ENCODE measurements at places on chromosomes 5 and 9. TPM values are rescaled to one million over a fixed set of nuclear protein-coding genes. Genes with fewer than 3 reads are reported as not detected.
A peak's percentile ranks its signal among the peaks of the same experiment; 100 is the strongest.

Gene GHR
- total RNA-seq = 10.9 TPM

Gene ADGRD2
- total RNA-seq = not detected

Gene NIM1K
- 1.5 TPM for total RNA-seq

Gene GFI1B
- total RNA-seq = not detected

Gene OR13F1
- total RNA-seq = not detected

Gene C9orf153
- 1.3 TPM for total RNA-seq

Gene ECM2
- total RNA-seq = 54.6 TPM

Gene FXN
- total RNA-seq = 7.3 TPM

GRCh38 chr9:114588210-114588609, 641 bp downstream of the ATP6V1G1 start:
- H3K27me3 ChIP-seq = no peaks in the 10 kb centered on the region
- no peaks in the 10 kb centered on the region for H3K36me3 ChIP-seq
- peak overlapping the region; percentile 63 for H3K4me3 ChIP-seq
- no peak overlapping the region for H3K27ac ChIP-seq

DNA sequence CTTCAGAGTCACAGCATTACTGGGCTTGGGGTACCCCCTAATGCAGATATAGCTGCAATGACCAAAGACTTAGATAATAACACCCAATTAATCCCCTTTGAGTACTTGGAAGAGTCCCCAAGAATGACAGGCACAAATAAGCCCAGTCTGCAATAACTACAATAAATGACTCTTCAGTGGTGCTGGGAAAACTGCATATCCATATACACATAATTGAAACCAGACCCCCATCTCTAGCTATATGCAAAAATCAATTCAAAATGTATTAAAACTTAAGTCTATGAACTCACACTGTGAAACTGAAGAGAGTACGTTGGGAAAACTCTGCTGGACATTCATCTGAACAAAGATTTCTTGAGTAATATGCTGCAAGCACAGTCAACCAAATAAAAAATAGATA, 422.5 kb downstream of the CDH18 start:
- no peak overlapping the region for H3K4me3 ChIP-seq
- H3K27ac ChIP-seq = no peak overlapping the region
- no peaks in the 10 kb centered on the region for H3K36me3 ChIP-seq
- no peaks in the 10 kb centered on the region for H3K4me1 ChIP-seq
- no peaks in the 10 kb centered on the region for H3K27me3 ChIP-seq

DNA sequence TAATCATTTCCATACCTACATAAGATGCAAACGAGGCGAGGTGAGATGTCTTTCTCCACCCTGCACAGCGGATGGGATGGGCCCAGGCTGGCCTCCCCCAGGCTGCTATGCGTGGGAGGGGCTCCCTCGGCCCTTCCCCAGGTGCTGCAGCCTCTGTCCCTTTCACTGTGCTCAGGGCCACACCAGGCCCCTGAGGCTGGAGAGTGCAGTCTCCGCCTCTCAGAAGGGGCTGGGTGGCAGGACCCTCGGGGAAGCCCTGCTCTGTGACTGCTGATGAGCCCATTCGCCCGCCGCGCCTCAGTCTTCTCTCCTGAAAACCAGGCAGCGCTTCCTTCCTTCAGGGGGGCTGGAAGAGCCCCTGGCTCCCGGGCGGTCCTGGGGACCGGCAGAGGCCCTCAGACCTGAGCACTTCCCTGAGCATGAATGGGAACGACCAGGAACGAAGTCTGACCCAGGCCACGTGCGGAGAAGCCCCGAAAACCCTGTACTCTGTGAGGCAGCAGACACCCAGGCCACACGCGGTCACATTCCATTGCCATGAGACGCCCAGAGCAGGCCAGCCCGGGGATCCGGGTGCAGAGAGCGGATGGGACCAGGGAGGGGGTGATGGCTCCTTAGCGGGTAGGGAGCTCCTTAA, 21.9 kb upstream of the NOTCH1 start:
- no peaks in the 10 kb centered on the region for H3K27me3 ChIP-seq
- no peaks in the 10 kb centered on the region for H3K4me1 ChIP-seq
- no peak overlapping the region for H3K4me3 ChIP-seq
- peak; percentile 90 for DNase-seq

DNA sequence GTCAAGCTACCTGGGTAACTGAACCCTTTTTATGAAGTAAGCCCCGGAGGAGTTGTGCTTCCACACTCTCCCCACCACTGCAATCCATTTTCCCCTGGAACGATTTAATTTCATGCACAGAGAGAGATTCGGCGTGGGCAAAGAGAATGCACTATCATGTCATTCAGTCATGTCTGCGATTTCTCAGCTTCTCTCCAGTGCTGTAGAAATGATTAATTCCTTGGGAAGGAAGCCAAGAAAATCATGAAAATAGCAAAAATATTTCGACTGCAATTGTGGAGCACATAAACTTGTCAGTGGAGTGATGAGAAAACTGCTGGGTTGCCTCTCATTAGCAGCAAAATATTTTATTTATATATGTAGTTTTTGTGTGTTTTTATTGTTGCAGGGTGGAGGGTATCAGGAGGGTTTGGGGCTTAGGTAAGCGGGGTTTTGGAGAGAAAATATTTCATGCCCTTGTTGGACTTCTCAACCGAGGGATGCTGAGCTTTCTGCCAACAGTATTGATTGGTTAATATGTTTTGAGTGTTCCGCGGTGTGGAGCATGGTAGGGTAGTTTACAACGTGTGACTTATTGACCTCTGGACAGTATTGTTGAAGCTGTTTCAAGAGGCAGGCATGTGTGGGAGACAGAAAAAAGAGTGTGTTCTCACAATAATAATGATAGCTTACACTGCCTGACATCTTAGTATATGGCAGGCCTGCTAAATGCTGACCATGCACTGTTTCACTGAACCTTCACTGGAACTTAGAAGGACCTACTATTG, 69.3 kb downstream of the SGCD start:
- DNase-seq = no peak
- no peak overlapping the region for H3K4me3 ChIP-seq
- H3K36me3 ChIP-seq = no peaks in the 10 kb centered on the region
- no peaks in the 10 kb centered on the region for H3K27me3 ChIP-seq
- peaks cover 12% of the 10 kb centered on the region for H3K4me1 ChIP-seq

GRCh38 chr9:108185613-108186012, 670.2 kb downstream of the ACTL7B start:
- no peak overlapping the region for H3K27ac ChIP-seq
- no peak overlapping the region for H3K4me3 ChIP-seq
- H3K27me3 ChIP-seq = no peaks in the 10 kb centered on the region

DNA sequence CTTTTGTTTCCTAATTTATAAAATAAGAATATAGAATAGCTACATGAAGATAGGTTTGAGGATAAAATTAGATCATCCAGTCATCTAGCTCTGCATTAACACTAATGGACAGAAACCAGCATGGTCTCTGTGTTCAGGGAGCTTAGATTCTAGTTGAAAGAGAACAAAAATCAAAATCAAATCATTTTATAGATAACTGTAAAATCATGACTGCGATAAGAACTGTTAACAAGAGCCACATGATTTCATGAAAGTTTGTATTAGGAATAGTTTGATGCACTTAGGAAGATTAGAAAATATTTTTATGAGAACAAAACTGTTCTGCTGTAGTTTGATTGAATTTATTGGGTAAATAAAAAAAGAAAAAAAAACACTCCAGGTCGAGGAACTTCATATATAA, 1074.7 kb downstream of the MAT2B start:
- no peak overlapping the region for H3K27ac ChIP-seq
- no peak for DNase-seq
- H3K4me1 ChIP-seq = no peaks in the 10 kb centered on the region

GRCh38 chr9:99822109-99822805, 572 bp downstream of the NR4A3 start:
- H3K27ac ChIP-seq = peak overlapping the region; percentile 78
- no peaks in the 10 kb centered on the region for H3K36me3 ChIP-seq
- peak; percentile 83 for DNase-seq
- peak overlapping the region; percentile 49 for H3K4me3 ChIP-seq

DNA sequence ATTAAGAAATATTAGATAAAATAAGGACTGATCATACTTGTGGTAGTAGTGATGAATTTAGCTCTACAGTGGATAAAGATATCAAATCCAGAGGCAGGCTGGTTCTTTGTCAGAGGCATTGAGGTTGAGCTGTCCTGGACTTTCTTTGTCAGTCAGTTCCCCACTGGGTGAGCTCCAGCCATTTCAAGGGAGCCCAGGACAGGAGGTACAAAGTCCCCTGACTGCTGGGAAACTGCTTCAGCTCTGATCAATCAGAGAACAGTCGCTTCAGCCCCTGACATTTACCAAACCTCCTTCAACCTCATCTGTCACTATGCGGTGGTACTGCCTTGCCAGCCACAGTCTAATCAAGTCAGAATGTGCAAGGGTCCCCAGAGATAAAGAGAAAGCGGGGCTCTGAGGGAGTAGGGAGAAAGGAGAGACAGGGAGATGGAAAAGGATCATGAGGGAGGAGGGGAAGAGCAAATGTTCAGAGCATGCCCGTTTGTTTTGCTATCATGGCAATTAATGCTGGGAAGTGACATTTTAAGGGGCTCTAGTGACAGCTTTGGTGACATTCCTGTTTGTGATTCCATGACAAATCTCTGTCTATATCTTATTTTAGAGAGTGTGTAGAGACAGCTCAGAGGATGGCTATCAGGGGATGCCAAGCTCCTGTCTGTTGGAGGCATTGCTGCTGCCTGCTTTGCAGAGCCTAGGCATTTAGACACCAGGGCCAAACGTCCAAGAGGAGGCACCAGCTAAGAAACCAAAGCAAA, 223.2 kb downstream of the ASTN2 start:
- no peaks in the 10 kb centered on the region for H3K27me3 ChIP-seq
- H3K4me3 ChIP-seq = no peak overlapping the region
- no peak overlapping the region for H3K27ac ChIP-seq
- H3K4me1 ChIP-seq = no peaks in the 10 kb centered on the region
- no peaks in the 10 kb centered on the region for H3K36me3 ChIP-seq

DNA sequence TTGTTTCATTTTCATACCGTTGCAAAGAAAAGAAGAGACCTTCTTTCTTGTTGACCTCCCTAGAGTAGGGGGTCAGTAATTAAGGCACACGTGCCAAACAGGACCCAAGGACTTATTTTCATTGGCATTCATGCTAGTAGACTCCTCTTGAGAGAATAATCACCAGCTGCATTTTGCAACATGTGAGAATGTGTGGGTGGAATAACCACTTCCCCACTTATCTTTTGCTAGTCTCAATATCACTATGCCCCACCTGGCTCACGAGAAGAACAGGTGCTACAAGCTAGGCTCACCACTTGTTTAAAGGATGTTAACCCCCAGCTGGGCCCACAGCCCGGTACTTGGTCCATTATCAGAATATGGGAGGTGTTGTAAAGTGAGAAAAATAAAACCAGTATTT, 460.7 kb upstream of the MEF2C start:
- no peaks in the 10 kb centered on the region for H3K27me3 ChIP-seq
- no peak for DNase-seq
- H3K4me1 ChIP-seq = no peaks in the 10 kb centered on the region
- no peak overlapping the region for H3K27ac ChIP-seq
- no peak overlapping the region for H3K4me3 ChIP-seq

DNA sequence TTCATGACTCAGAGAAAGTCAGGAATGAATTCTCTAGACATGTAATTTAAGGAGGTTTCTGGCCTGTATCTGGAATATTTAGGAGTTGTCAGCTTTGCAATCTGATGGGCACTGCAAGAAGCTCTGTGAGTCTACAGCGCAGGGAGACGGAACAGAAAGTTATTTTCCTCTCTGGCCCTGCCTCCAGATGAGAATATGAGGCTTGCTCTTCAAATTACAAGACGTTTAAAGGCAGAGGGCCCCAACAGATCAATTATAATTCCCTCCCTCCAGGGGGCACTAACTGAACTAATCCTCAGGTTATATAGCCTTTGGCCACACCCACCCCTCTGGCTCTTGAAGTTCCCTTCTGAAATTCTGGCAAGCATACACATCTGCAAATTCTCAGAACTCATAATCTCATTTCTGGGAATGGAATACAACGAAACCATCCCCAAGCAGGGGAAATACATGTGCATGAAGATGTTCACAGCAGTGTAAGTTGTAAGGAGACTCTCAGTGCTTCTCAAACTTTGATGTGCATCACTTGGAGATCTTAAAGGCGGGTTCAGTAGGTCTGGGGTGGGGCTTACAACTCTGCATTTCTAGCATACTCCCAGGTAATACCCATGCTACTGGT, 307.6 kb downstream of the CWC27 start:
- H3K4me1 ChIP-seq = no peaks in the 10 kb centered on the region
- H3K4me3 ChIP-seq = no peak overlapping the region
- no peak overlapping the region for H3K27ac ChIP-seq
- H3K36me3 ChIP-seq = no peaks in the 10 kb centered on the region
- H3K27me3 ChIP-seq = no peaks in the 10 kb centered on the region

DNA sequence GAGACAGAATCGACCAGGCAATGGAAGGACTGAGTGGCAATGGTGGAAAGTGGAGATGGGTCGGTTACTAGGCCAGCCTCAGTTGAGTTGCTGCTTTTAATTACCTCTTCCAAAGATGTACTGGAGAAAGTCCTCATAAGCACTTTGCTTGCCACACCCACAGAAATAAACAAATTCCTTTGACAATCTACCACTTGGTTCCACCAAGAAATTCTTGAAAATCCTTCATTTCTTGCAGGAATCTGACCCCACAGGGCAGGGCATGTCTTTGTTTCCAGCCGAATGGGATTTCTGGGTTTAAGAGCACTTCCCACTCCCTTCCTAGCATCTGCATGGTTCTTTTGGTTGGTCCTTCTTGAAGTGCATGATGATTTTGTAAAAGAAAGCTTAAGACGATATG, 54.5 kb downstream of the ADAMTS12 start:
- no peaks in the 10 kb centered on the region for H3K27me3 ChIP-seq
- no peak overlapping the region for H3K4me3 ChIP-seq
- H3K27ac ChIP-seq = no peak overlapping the region
- H3K36me3 ChIP-seq = no peaks in the 10 kb centered on the region

- H3K4me1 ChIP-seq = no peaks in the 10 kb centered on the region
- H3K27me3 ChIP-seq = no peaks in the 10 kb centered on the region
- H3K36me3 ChIP-seq = no peaks in the 10 kb centered on the region
- no peak for DNase-seq
- H3K4me3 ChIP-seq = no peak overlapping the region
- H3K27ac ChIP-seq = no peak overlapping the region
These were observed 42.2 kb upstream of the ADAMTS2 start for GRCh38 chr5:179387151-179388110.

DNA sequence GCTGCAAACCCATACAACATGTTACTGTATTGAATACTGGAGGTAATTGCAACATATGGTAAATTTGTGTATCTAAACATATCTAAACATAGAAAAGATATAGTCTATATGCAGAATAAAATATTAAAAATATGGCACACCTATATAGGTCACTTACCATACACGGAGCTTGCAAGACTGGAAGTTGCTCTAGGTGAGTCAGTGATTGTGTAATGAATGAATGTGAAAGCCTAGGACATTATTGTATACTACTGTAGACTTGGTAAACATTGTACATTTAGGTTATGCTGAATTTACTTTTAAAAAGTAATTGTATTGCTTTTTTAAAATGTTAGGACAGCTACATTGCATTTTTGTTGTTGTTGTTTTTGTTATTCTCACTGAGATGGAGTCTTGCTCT, 968.8 kb downstream of the TLE1 start:
- H3K4me1 ChIP-seq = no peaks in the 10 kb centered on the region
- no peak overlapping the region for H3K4me3 ChIP-seq
- no peaks in the 10 kb centered on the region for H3K36me3 ChIP-seq
- DNase-seq = no peak
- no peaks in the 10 kb centered on the region for H3K27me3 ChIP-seq
- no peak overlapping the region for H3K27ac ChIP-seq
